ENCODE measurements at places on chromosomes 2 and 18.

DNA sequence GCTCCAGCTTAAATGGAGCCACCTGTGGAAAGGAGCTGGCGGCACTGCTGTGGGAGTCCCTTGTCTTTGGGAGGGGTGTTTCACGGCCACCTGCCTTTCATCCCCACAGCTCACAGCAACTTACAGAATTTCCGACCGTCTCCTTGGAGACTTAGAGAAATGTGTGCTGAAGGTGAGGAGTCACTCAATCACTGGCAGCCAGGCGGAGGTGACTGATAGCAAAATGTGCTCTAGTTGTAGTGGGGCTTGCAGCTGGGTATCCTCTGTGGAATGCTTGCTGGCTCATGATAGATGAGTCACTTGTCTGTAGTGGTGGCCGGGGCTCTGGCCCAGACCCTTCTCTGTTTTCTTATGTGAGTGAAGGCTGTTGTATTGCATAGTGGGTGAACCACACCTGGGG lies 110.7 kb downstream of the SH3RF3 start:
- no peak for DNase-seq

- no peak for DNase-seq
Observed at GRCh38 chr2:223235986-223236385, 184.0 kb downstream of the KCNE4 start.

- no peak for DNase-seq
Observed at GRCh38 chr2:188695953-188696352, 278.2 kb upstream of the COL3A1 start.

- DNase-seq: no peak
Observed at GRCh38 chr18:54880395-54881105, 52.3 kb downstream of the RAB27B start.
